ENCODE measurements at places on chromosomes 2 and 18.

DNA sequence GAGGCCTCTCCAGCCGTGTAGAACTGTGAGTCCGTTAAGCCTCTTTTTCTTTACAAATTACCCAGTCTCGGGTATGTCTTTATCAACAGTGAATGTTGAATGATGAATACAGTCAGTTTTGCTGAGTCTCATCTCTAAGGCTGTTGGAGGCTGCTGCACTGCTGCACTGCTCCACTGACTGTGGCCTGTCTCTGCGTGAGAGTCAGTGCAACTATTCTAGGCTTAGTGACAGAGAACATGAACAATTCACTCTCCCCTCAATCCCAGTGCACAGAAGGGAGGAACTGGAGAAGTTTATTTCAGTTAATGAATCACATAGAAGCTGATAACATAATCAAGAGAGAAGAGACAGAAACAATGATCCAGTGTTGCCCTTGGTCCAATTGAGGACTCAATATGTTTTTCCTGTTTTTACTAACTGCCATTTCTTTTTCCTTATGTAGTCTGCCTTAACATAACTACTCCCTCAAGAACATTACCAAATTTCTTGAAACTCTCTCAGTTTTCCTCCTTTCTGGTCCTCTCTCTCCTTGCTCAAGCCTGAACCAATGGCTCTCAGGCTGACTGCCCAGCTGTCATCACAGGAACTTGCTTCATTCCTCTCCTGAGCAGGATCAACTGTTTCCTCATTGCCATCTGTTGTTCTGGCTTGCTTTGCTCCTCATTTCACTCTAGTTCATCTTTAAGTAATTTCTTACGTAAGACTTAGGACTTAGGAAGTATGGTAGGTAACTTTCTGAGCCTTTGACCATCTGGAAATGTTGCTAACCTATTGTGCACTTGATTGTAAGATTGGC, 483.2 kb downstream of the METTL4 start:
- DNase-seq = no peak

DNA sequence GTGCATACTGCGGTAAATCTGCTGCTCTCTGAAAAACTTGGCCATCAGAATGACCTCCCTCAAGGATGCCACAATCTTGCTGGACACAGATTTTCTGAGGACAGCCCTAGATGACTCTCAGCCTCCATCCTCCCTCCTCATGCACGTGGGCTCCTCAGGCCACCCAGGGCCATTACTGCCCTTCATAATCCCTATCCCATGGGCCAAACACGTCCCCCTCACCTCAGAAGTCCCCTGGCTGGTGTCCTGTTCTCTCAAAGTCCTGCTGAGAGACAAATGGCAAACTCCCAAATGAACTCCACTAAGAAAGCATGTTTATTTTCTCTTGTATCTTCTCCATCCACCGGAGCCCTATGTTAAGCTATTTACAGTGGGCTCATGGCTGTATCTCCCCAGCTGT, 125.7 kb downstream of the MRO start:
- DNase-seq = no peak

GRCh38 chr2:187593697-187594096, 39.5 kb upstream of the TFPI start:
- DNase-seq = no peak

DNA sequence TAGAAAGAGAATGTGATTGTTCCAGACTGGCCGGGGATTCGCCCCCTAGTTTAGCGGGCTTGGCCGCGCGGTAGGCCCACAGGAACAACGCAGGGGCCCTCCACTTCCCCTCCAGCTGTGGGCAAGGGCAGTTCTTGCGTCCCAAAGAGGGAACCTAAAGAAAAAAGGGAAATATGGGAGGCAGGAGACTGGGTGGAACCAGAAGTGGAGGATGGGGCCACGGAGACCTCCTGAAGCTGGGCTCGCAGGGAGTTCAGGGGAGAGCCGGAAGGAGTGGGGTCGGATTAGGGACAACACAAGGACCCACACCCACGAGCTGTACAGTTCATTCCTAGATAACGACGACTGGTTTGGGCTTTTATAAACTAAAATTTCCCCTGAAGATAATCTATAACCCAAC, 18.2 kb downstream of the GNLY start:
- DNase-seq = no peak

DNA sequence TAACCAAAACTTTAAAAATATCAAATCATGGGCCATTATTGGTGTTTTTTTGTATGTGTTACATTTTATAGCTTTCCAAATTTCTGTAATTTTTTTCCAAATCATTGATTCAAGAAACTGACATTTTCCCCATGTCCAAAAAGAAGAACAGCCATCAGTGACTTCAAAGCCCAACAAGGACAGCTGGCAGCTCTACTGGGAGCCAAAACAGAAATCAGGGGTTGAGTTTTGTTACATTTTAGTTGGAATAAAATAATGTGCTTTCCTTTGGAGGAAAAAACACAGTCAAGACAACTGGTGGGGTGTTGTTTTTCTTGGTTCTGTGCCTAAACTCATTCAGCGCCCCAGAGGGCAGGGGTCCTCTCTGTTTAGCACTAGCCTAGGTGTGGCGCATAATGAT, 23.8 kb downstream of the AKAIN1 start:
- DNase-seq = no peak

DNA sequence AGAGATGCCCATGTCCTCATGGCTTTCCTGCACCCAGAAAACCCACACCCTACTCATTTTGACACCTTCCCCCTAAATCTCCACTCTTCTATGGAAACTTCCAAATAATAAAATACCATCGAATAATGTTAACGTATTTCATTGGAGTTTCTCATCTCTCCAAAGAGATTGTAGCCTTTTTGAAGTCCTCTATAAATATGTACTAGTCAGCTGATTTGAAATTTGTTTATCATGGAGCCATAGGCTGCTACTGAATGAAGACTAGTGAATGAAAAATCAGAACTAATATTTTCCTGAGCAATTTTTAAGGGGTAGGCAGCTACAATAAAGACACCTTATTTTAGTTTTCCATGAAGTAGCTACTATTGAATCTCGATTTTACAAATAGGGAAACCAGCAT, 226.1 kb upstream of the EPAS1 start:
- no peak for DNase-seq

DNA sequence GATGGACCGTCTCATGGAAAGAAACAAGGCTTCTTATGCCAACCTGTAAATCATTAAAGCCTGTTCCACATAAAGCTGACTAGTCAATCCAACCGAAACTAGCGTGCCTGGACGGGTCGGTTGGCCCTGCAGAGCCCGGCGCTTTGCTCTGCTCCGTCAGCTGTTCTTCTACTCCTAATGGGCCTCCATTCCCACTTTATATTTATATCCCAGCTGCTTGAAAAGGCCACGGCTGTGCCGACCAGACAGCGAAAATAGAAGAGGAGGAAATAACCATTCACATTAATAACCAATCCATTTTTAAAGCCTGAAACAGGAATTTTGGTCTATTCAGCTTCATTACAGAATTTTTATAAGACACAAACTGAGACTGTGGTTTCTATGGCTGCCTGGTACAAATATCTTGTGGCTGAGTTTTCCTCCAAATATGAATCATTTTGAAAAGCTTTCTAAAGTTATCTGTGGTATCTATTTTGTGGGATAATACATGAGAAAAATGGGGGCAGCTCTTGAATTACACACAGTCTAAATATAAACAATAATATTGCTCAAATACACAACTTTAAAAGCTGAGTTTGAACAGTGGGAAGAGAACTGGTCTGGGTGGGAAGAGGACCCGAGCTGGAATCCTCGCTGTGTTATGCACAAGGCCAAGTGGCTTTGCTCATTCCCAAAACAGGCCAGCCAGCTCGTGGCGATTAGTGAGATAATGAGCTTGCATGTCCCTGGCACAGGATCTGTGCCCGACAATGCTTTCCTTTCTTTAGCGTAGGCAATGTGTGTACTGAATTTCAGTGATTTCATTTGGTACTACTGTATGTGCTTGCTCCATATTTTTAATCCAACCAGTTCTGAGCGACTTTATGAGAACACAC, 10.5 kb upstream of the FAM124B start:
- peak; percentile 22 for DNase-seq

DNA sequence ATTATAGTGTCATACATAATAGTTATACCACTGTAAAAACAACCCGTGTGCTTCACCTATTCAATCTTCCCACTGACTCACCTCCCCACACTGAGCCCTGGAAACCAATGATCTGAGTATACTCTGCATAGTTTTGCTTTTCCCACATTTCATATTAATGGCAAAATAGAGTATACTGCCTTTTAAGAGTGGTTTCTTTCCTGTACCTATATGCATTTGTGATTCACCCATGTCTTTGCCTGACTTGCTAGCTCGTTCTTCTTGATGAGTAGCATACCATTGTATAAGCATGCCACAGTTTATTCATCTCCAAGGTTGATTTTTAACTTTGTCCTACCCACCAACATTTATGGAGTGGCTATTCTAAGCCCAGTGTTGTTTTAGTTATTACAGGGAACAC, 686.4 kb downstream of the PLCL1 start:
- no peak for DNase-seq

DNA sequence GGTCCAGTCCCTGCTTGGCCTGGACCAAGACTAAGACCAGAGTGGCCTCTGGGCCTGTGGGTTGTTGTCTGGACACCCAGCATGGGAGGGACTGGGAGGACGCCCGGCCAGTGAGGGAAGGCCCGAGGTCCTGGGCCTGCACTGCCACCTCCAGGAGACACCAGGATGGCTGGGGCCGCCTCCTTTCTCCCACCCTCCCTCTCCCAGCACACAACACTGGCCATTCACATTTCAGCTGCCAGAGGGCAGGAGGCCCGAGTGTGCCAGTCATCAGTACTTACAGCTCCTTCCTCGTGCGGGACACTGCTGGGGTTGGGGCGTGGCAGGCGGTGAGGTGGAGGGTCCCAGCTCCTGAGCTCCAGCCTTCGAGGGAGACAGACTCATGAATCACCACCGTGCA, 133.5 kb downstream of the ASB1 start:
- peak; percentile 77 for DNase-seq
